ENCODE measurements at places on chromosomes 7 and 10.

- DNase-seq = peak; percentile 35
Observed at GRCh38 chr7:102132209-102132752, 154.4 kb upstream of the SH2B2 start.

DNA sequence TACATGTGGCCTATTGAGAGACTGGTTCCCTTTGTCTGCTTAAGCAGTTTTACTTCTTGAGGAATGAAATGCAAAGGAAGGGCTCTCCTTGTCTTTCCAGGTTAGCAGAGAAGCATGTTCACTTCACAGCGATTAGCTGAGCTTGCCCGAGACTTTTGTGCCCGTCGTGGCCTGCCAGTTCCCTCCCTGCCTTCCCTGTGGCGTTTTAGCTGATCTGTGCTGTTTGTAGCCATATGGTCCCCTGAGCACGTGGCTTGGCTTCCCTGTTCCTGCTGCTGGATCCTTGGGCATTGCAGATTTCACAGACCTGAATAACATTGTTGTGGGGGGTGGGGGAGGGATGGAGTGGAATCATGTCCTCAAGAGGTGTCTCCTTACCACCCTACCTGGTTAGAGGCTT, 61.8 kb downstream of the SND1 start:
- no peak for DNase-seq

DNA sequence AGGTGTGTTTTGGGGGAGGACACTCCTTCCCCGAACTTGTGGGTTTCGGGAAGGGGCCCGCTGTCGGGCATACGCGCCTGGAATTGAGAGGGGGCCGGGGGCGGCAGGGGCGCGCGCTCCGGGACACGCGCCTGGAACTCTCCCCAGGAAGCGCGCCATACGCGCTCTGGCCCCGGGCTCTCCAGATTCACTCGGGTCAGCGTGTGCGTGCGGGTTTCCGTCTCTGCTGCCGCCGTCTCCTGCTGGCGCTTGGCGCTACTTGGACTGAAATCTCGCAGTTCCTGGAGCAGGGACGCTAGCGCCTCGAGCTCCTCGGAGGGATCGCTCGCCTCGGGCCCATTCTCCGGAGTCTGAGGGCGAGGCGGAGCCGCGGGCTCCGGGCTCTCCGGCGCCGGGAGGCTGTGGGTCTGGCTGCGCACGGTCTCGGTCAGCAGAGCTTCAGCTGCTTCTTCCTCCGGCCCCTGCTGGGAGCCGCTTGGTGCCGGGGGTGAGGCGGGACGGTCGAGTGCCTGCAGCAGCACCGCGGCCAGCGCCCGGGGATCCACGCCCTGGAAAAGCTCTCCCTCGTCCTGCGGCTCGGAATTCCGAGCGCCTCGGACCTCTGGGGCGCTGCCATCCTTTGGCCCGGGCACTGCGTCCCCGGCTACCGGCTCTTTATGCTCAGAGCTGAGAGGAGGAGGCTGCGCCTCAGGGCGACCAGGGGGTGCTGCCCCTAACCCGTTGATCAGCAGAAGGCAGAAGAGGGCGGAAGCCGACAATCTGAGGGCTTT, 1.1 kb downstream of the VGF start:
- DNase-seq = peak; percentile 54

GRCh38 chr7:67766906-67767410, 770.3 kb downstream of the TYW1 start:
- no peak for DNase-seq

GRCh38 chr7:142637240-142637639, 112.0 kb upstream of the PRSS1 start:
- DNase-seq = no peak

DNA sequence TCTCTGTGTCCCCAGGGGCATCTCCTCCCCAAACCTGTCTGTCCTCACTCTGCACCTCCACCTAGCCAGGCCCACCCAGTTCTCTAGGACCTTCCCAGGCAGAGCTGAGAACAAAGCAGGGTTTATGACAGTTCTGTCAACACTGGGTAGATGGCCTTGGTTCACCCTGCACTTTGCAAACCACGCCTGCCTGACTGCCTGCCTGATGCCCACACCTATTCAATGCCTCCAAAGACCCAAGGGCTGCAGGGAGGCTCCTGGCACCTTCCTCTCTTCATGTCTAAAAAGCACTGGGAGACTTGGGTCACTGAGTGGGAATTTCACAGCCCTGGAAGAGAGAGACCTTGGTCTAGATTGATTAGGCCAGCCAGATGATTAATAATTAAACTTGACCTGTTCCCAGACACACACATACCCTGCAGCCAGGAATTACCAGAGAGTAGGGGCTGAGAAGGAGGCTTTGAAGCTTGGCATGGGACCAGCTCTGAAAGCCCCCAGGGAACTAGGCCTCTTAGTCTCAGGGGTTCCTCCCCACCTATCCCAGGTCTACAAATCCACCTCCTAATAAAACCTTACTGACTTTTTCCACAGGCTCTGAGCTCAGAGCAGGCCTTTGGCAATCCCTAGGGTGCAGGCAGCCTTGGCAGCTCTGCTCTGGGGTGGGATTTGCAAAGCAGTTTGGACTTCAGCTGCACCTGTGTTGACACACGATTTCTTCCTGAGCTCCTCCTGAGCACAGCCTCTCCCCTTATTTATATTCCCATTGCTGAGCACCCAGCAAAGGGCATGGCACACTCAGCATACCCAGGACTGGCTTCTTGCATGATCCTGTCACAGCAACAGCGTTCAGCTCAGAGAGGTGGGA, 25.7 kb upstream of the PDCD4 start:
- DNase-seq = no peak

DNA sequence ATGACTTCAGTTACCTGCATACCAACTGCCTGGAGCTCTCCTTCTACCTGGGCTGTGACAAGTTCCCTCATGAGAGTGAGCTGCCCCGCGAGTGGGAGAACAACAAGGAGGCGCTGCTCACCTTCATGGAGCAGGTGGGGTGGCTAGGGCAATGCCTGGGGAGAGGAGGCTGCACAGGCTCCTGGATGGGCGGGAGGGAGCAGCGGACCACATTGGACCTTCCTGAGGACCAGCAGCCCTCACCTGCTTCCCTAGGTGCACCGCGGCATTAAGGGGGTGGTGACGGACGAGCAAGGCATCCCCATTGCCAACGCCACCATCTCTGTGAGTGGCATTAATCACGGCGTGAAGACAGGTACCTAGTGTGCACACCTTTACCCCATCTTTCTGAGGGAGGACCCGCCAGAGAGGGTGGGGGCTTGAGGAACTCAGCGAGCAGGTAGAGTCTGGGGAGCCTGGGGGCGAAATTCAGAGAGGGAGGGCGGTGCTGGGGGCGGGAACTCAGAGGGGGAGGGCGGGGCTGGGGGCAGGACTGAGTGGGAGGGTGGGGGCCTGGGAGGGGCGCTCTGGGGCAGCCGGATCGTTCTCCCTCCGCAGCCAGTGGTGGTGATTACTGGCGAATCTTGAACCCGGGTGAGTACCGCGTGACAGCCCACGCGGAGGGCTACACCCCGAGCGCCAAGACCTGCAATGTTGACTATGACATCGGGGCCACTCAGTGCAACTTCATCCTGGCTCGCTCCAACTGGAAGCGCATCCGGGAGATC, 9.0 kb downstream of the AEBP1 start:
- no peak for DNase-seq

- DNase-seq = peak; percentile 50
Observed at GRCh38 chr7:38398725-38399321, 125.4 kb upstream of the TARP start.

GRCh38 chr7:50304911-50305582, 531 bp downstream of the IKZF1 start:
- peak; percentile 46 for DNase-seq

GRCh38 chr10:16612981-16613355, 91.3 kb upstream of the C1QL3 start:
- DNase-seq = no peak

Measured in inflammatory macrophage (primary cell).